ENCODE measurements at places on chromosomes 11 and 22.

DNA sequence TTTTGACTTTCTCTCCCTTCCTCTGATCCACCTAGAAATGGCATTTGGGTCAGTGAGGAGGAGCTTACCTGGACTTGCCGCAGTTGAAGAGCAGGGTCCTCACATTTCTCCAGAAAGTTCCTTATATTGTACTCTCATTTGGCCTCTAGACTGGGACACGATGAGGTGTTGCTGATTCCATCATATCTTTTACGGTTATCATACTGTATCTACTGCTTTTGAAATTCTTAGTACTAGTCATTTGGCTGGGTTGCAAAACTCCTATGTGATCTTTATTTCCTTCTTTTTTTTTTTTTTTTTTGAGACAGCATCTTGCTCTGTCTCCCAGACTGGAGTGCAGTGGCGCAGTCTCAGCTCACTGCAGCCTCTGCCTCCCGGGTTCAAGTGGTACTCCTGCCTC, 58.7 kb upstream of the FAM181B start:
- no peak for ATAC-seq

DNA sequence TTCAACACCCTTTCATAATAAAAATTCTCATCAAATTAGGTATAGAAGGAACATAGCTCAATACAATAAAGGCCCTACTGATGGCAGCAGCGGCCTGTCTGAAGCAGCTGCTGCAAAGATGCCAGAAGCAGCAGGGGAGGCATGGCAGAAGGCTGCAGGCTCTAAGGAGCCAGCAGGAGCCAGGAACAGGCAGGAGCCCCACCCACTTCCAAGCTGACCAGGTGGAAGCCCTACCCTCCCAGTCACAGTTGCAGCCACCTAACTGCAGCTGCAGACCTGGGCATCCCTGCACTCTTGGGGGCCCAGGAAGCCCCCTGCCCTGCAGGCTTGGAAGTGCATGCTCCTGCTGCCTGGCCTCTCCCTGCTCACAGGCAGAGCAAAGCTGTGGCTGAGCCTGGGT, 18.2 kb upstream of the OR6A2 start:
- ATAC-seq: no peak

DNA sequence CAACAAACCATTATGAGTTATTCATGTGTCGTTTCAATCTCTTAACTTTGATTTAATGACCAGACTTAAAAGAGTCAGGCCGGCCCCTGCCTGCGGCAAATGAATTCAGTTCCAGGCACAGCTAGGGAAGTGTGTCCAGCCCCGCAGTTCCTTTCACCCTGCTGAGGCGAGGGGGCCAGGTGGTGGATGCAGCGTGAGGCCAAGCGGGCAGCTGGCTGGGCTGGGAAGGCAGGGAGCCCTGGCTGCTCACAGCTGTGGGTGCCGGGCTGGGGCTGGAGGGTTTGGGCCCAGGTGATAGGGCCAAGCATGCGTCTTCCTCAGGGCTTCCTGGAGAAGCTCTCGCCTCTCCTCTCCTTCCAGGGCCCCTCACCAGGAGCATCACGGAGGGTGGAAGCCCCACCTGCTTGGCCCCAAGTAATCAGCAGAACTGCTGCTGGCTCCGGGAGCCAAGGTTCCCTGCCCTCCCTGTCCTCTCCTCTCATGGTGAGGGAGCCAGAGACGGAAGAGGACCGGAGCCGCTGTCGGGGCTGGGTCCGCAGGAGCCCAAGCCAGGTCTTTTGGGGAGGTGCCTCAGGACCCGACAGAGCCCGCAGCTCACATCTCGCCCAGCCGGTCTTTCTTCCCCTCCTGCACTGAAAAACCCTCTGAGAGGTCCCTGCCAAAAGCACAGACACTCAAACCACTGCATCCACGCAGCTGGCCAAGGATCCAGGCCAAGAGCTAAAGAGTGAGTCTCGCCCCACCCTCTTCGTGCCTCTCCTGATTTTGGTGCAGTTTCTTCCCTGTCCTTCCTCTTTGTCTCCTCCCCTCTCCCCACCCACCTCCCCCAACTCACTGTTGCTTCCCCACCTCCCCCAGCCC, 97.0 kb downstream of the ST3GAL4 start:
- ATAC-seq: no peak

DNA sequence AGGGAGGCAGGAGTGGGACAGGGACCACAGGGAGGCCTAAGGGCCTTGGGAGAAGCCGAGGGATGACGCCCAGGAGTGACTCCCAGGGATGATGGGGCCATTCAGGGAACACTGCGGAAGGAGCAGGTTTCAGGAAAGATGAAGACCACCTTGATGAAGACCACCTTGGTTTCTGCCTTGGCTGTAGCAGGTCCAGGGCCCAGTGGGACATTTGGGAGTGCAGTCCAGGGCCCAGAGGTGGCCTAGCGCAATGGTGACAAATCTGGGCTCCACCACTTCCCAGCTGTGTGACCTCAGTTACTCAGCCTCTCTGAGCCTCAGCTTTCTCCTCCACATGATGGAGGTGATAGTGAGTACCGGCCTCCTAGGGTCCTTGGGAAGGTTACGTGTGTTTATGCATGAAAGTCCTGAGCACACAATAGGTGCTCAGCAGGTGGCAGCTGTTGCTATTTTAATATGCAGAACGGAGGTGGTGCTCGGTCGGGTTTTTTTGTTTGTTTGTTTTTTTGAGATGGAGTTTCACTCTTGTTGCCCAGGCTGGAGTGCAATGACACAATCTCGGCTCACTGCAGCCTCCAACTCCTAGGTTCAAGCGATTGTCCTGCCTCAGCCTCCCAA, 770 bp downstream of the TSGA10IP start:
- ATAC-seq: no peak

DNA sequence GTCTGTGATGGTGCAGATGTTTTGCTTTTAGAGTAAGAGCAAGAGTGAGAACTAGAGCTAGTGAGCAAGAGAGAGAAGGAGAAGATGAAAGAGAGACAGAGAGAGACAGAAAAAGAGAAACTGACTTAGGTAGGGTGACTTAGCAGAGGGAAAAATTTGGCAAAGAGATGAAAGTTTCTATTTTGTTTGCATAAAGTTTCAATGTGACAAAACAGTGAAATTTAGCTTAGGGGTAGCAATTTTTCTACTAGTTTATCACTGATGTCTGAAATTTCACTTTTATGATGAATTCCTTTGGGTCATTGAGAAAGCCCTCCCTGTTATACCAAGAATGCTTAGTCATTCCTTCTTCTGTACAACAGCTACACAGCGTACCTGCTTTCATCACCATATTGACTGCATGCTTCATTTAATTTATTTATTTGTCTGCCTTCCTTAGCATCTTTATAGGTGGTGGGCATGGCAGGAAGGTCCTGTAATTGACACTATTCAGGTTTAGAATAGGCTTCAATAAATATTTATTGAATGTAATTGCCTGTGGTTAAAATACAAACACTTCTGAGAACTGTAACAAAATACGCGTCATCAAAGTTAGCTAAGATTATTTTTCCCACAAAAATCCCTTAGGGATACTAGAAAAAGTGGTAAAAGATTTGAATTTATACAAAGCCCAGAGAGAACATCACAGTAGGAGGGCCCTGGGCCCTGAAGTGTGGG, 19.9 kb upstream of the CTSC start:
- peak; percentile 50 for ATAC-seq

GRCh38 chr11:72817966-72818365, 3.8 kb downstream of the ATG16L2 start:
- no peak for ATAC-seq

All from stimulated activated memory B cell treated with anti-CD40 and anti-IgM and Interleukin-4, amounts not matched to agents 10 μg/mL and 1 μg/mL and 100 μg/mL, for 72 hours (primary cell).